Immature natural killer cell (primary cell): ENCODE measurements at places on chromosomes 2 and 18.

DNA sequence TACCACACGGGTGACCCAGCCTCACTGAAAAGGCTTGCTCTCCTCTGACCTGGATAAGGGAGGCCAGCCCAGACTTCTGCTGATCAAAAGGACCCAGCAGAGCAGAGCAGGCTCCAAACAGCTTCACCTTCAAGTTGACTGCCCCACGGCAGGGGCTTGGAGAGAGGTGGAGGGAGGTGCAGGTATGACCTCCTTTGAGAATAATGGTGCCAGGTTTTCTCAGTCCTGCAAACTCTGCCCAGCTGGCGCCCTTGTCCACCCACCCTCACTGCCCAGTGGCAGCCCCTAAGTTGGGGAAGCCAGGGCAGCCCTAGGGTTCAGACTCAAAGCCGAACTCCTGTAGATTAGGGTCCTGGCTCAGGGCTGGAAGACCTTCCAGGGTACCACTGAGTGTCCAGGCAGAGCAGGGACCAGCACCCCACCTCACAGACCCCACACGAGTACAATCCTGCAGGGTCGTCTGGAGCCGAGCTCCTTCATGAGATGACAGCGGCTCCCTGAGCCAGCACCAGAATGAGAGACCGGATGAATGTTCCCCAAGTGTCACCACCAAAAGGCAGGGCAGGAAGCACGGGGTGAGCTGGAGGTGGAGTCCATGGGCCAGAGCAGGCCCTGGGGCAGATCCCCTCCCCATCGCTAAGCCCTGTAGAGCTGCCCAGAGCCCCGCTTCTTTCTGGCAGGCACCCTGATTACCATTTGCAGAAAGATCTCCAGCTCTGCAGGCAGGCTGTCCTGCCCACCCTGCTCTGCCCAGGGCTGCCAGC, 3.6 kb upstream of the GPC1 start:
- no peak for DNase-seq

- no peak for DNase-seq
These were observed 8.4 kb upstream of the PRKCE start for GRCh38 chr2:45643095-45643494.

- DNase-seq, result no peak
These were observed 435 bp downstream of the IFT172 start for GRCh38 chr2:27489118-27489497.

DNA sequence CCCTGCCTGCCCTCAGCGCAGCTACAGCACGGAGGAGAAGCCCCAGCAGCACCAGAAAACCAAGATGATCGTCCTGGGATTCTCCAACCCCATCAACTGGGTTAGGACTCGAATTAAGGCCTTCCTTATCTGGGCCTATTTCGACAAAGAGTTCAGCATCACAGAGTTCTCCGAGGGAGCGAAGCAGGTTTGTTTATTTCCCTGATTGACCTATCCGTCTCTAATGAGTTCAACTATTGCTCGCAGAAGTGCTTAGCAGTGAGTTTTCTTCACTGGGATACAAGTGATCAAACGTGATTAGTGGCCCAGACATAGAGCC, 639 bp downstream of the MAIP1 start:
- DNase-seq, result no peak

DNA sequence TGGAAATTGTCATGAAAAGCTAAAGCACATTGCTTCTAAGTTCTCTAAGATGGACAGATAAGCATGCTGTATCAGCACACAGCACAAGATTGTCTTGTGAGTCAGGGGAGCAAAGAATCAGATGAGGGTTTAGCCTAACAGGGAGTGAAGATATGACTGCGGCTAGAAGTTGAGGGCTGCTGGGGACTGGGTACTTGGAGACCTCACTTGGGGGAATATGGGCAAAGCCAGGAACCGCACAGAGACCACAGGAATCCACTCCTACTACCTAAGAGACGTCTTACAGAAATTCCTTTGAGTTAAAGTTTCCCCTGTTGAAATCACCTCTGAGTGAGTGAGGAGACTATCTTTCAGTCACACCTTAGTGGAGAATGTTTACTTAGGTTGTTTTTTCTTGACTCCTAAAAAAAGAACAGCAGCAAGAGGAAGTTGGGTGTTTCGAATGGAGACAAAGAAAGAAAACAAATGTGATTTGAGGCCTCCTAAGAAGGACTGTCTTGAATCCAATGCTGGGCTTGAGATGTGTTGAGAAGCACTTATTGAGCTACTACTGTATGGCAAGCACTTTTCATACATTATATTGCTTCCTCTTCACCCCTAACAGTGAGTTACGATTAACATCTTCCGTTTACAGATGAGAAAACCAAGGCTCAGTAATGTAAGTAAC, 100.7 kb downstream of the ANKRD44 start:
- DNase-seq, result no peak

- no peak for DNase-seq
These were observed 477.2 kb downstream of the TRIB2 start for GRCh38 chr2:13193900-13194299.

DNA sequence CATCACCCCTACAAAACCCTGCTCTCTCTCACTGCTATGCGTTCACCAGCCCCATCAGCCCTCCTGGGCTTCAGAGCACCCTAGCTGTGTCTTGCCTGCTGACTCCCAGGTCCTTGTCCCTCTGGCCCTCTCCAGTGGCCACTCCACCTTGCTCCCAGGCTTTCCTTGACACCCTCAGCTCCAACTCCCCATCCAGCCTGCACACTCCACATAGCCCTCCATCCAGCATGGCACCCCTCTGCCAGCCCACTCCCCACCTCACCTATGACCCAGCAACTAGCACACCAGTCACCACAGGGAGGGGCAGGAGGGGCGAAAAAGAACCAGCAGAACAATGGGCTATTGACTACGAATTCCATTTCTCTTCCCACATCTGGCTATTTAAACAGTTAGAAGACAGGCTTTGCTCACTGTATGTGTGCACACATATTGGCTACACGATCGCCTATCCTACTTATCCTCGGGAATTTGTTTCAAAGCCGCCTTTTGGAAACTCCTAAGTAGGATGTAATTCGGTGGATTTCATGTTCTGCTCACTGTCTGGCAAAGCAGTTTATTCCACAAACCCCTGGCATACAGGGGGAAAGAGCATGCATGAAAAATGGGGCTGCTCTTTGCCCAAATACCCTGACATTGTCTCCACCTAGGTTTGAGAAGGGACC, 195.3 kb downstream of the SMAD2 start:
- no peak for DNase-seq

DNA sequence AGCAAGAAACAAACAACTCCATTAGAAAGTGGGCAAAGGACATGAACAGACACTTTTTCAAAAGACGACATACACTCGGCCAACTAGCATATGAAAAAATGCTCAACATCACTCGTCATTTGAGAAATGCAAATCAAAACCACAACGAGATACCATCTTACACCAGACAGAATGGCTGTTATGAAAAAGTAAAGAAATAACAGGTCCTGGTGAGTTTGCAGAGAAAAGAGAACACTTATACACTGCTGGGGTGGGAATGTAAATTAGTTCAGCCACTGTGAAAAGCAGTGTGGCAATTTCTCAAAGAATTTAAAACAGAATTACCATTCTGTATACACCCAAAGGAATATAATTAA, 130.5 kb downstream of the PLCL1 start:
- no peak for DNase-seq

DNA sequence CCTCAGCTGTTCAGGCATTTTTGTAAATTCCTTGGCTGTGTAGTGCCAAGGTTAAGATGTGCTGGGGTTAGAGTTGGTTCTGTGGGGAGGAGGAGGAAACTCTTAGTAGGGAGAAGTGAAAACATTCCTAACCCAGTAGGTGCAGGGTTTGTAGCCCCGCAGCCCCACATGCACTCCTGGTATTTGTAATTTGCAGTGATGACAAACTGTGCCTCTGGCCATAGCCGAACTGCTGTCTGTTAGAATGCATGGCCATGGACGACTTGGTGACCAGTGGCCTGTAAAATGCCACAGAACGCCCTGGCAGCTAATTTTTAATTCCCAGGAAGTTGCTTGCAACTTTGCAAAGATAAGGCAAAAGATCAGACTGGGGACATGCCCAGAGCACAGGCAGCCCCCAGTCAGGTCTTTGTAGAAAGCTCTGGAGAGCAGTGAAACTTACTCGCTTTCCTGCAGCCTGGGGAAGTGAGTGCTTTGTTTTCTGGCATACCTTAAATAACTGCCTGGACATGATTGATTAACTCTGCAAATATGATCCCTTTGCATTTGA, 38.4 kb downstream of the LYPD6B start:
- DNase-seq, result no peak

- DNase-seq, result no peak
These were observed 1.5 kb upstream of the VSNL1 start for GRCh38 chr2:17538844-17539554.

DNA sequence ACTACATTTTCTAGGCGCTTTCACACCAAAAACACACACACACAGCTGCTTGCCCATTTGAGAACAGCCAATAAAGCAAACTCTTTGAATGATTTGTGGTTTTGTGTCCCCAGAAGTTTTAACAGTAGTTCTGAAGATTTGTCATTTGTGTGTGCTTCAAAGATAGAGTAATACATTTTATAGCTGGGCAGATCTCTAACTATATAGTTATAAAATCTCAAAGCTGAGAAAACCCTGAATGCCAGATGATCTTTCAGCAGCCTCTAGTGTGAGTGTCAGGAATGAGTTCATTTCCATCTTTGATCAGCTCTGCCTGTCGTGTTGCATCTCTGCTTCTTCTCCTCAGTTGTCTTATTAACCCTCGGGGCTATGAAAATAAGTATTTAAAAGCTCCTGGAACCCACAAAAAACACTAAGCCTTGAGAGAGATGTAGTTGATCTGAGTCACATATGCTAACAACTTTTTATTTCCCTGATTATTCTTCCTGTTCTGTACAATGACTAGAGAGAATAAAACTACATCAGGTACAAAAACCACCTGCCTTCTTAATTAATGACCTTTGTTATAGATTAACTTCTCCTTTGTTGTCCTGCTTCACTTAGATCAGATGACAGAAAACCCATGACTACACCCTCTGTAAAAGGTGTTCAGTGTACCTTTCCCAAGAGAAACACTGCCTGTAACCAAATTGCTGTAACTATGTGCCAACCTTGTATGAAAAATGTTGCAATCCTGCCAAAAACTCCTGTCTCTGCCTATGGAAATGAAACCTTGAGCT, 30.0 kb upstream of the SLC3A1 start:
- DNase-seq, result no peak

GRCh38 chr2:73836141-73836943, 7.6 kb downstream of the STAMBP start:
- DNase-seq, result no peak

- DNase-seq, result no peak
These were observed 217.1 kb downstream of the MREG start for GRCh38 chr2:215796140-215796855.

DNA sequence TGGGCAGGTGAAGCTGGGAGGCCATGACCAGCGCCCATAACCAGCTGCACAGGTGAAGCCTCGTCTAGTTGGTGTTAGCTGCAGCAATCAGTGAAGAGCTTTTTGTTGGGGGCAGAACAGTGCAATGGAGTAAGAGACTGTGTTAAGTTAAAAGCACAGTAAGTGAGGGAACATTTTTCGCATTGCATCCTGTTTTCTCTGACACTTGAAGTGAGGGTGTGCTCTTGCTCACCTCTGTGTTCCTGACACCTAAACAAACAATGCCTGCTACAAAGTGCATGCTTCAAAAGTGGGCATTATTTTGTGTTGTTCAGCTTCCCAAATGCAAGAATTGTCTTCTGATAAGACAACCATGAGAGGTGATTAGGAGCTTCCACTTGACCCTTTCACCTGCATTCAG, 324.0 kb upstream of the ACVR2A start:
- no peak for DNase-seq

- DNase-seq, result no peak
These were observed 325.4 kb upstream of the FIGN start for GRCh38 chr2:164061129-164061746.

DNA sequence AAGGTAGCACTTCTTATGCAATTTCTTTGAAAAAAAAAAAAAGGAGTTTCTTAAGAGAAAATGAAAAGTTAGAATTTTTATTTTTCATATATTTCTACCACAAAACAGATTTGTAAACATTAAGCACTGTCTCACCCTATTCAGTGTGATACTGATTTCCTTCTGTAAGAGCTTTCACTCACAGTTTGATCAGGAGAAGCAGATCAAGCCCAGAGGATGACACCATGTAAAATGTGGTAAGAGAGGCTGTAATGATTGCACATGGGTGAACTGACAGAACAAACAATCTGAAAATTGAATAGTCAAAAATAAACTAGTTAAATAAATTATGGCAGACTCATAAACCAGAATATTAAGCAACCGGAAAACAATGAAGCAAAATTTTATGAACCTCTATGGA, 54.5 kb downstream of the MEMO1 start:
- no peak for DNase-seq

DNA sequence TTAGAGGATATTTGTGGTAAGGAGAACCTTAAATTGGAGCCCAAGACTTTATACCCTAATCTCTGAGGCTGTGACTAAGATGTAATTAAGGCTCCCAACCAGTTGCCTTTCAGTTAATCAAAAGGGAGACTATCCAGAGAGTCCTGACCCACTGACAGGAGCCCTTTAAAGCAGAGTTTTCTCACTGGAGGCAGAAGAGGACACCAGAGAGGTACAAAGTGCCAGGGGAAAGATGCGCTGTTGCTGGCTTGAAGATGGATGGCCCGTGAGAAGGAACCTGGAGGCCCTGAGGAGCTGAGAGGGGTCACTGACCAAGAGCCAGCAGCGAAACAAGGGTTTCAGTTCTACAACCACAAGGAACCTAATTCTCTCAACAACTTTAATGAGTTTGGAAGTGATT, 137.3 kb downstream of the TMEM131 start:
- DNase-seq, result no peak

- no peak for DNase-seq
These were observed 133.5 kb downstream of the SRBD1 start for GRCh38 chr2:45477546-45477945.

GRCh38 chr18:48973731-48974130, 23.0 kb upstream of the SMAD7 start:
- no peak for DNase-seq

DNA sequence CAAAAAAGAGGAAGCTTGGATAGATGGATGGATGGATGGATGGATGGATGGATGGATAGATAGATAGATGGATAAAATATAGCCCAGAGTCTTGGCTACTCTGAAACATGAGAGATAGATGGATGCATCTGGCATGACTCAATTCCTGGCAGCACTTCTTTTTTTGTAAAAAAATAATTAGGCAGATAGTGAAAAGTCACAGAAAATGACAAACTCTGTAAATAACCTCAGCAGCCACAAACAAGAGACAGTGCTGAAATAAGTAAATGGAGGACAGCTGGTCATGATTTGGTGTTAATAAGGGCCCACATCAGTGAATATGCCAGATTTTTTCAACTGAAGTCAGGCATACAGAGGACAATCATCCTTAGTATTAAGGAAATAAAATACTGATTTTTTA, 585.0 kb upstream of the GCFC2 start:
- DNase-seq, result no peak

- DNase-seq, result no peak
These were observed 17.8 kb downstream of the D2HGDH start for GRCh38 chr2:241752253-241752652.

GRCh38 chr18:25228410-25228809, 123.6 kb downstream of the ZNF521 start:
- no peak for DNase-seq

- no peak for DNase-seq
These were observed 269.2 kb downstream of the FIGN start for GRCh38 chr2:163466331-163467250.
